Esophagus muscularis mucosa (tissue), 4 donors: ENCODE measurements at places on chromosomes 1 and 21. TPM values are rescaled to one million over a fixed set of nuclear protein-coding genes. Genes with fewer than 3 reads are reported as not detected.

The LCE1C gene
- total RNA-seq = not detected

The C1orf53 gene
- total RNA-seq = 5.4 TPM

GRCh38 chr1:199109160-199109559 lies 470.3 kb downstream of the PTPRC start:
- no peaks in the 10 kb centered on the region for H3K36me3 ChIP-seq
- DNase-seq = no peak
- no peak overlapping the region for H3K27ac ChIP-seq
- H3K27me3 ChIP-seq = no peaks in the 10 kb centered on the region
- no peak overlapping the region for H3K4me3 ChIP-seq
- no peaks in the 10 kb centered on the region for H3K4me1 ChIP-seq

DNA sequence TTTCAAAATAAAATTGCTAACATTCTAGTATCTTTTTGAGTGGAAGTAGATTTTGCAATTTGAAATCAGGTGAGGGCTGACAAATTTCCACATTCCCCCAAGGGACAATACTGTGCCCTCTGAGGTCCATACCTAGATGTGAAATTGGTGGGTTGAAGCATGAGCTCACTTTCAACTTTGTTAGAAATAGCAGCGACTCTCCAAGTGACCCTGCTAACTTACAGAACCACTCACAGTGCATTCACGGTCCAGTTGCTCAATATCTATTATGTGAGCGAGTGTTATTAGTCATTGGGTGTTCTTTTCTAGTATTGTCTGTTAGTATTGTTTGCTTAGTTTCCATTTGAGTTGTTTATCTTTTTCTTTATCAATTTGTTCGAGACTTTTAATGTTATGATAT lies 53.6 kb upstream of the ASB17 start:
- H3K4me1 ChIP-seq = no peaks in the 10 kb centered on the region
- no peak overlapping the region for H3K27ac ChIP-seq
- no peaks in the 10 kb centered on the region for H3K36me3 ChIP-seq
- H3K4me3 ChIP-seq = no peak overlapping the region

GRCh38 chr1:178434899-178435435 lies 61.8 kb downstream of the CLEC20A start:
- no peak for DNase-seq
- no peaks in the 10 kb centered on the region for H3K27me3 ChIP-seq
- H3K36me3 ChIP-seq = no peaks in the 10 kb centered on the region
- no peak overlapping the region for H3K4me3 ChIP-seq
- H3K4me1 ChIP-seq = no peaks in the 10 kb centered on the region

GRCh38 chr21:38852278-38852677 lies 46.5 kb downstream of the ETS2 start:
- no peak overlapping the region for H3K27ac ChIP-seq
- H3K4me3 ChIP-seq = no peak overlapping the region
- H3K4me1 ChIP-seq = no peaks in the 10 kb centered on the region
- peak; percentile 19 for DNase-seq

DNA sequence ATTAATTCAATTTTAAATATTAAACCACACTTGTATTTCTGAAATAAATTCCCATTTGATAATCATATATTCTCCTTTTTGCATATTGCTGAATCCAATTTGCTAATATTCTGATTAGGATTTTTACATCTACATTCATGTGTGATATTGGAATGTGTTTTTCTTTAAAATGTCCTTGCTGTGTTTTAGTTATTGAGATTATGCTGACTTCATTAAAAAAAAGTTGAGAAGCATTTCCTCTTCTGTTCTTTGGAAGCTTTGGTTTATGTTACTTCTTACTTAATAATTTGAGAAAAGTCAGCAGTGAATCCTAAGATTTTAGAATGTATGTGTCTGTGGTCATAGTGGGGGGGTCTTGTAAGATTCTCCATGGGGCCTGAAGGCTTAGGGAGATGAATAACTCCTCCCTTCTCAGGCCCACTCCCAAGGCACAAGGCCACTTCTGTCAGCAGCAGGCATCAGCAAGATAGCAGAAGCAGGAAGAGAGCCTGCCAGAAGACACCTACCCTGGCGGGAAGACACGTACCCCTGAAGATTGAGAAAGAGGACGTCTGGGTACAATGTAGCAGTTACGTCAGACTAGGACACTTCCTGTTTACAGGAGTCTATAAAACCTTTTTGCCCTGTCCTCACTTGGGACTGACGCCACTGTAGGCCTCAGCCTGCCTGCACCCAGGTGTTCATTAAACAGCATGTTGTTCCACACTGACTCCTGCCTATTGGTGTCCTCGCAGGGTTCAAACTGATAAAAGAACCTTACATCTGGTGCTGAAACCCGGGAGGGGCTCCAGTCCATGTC lies 56.9 kb downstream of the ODF2L start:
- H3K27ac ChIP-seq = no peak overlapping the region
- no peaks in the 10 kb centered on the region for H3K36me3 ChIP-seq
- DNase-seq = no peak
- H3K27me3 ChIP-seq = no peaks in the 10 kb centered on the region

DNA sequence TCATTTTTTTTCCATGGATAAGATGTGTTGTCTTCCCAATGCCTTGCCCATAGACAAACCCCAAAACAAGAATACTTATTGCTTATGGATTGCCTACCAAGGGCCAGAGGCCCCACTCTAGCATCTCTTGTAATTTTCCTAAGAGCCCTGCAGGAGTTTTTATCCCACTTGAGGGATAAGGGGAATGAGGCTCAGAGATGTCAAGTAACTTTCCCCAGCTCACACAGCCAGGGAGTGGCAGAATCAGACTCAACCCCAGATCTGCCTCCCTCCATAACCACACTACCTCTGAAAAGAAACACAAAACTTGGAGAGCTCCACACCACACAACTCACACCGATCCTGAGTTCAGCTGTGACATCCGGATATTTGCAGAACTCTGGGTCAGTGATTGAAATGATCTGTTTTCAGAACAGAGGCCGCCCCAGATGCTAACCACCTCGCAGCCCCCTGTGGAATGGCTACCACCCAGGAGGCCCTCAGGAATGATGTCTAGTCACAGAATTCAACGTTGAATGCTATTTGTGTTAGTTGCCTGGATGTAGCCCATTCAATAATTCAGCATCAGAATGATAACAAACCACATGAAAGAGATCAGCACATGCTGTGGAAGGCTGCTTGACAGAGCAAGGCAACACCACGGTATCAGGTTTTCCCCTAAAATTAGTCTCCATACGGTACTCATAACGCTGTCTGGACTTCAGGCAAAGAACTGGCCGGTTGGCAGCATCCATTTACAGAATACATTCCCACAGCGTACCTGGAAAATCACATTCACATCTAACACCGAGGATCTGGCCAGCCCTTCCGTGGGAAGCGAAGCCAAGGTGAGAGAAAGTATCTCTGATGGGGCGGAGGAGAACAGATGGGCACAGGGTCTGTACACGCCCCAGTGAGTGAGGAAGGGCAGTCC lies 231.9 kb downstream of the TOMM20 start:
- H3K27me3 ChIP-seq = no peaks in the 10 kb centered on the region
- H3K36me3 ChIP-seq = no peaks in the 10 kb centered on the region
- no peak overlapping the region for H3K4me3 ChIP-seq
- no peak overlapping the region for H3K27ac ChIP-seq
- peaks cover 20% of the 10 kb centered on the region for H3K4me1 ChIP-seq

- no peak for DNase-seq
- H3K27ac ChIP-seq = peak overlapping the region; percentile 45
- no peak overlapping the region for H3K4me3 ChIP-seq
- peaks cover 21% of the 10 kb centered on the region for H3K4me1 ChIP-seq
- no peaks in the 10 kb centered on the region for H3K36me3 ChIP-seq
Observed at GRCh38 chr1:9992910-9993309, 4.1 kb upstream of the RBP7 start.

GRCh38 chr1:14255711-14256110 lies 342.8 kb upstream of the KAZN start:
- H3K27me3 ChIP-seq = no peaks in the 10 kb centered on the region
- H3K4me1 ChIP-seq = no peaks in the 10 kb centered on the region
- H3K27ac ChIP-seq = peak overlapping the region; percentile 2
- H3K4me3 ChIP-seq = no peak overlapping the region

DNA sequence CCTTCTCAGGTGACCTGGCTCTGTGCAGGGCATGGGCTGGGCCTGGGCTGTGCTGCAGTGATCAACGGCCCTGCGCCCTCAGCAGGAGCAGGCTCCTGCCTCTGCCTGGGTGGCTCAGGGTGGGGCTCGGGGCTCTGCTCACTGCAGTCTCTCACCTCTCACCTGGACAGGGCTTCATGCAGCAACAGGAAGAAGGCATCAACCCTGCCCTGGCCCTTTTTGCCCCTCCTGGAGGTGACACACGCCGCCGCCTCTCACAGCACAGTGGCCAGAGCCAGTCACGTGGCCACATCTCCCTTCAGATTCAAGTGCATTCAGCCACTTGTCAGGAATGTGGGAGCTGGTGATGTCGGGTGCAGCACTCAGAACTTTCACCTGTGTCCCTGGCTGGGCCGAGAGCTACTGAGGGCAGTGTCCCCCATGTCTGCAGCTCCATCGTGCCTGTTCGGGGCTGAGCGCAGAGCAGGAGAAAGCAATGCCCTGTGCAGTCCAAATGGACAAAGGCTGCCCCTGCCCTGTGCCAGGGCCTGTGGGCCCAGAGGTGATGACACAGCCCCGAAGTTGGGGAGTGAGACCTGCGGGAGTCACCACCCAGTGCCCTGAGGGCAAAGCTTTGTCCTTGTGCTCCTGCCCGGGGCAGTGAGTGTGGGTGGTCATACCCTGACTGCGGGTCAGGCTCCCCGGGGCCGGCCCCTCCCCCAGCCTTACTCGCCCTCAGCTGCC lies 314.0 kb downstream of the PTPRU start:
- no peaks in the 10 kb centered on the region for H3K4me1 ChIP-seq
- DNase-seq = no peak
- H3K27ac ChIP-seq = no peak overlapping the region
- H3K4me3 ChIP-seq = no peak overlapping the region

- no peak overlapping the region for H3K4me3 ChIP-seq
- peak overlapping the region; percentile 30 for H3K27ac ChIP-seq
- H3K4me1 ChIP-seq = peaks cover 22% of the 10 kb centered on the region
- DNase-seq = no peak
Observed at GRCh38 chr1:45619149-45619921, 4.5 kb downstream of the CCDC17 start.
